ENCODE measurements at places on chromosomes 6 and 20.
A peak's percentile ranks its signal among the peaks of the same experiment; 100 is the strongest.

DNA sequence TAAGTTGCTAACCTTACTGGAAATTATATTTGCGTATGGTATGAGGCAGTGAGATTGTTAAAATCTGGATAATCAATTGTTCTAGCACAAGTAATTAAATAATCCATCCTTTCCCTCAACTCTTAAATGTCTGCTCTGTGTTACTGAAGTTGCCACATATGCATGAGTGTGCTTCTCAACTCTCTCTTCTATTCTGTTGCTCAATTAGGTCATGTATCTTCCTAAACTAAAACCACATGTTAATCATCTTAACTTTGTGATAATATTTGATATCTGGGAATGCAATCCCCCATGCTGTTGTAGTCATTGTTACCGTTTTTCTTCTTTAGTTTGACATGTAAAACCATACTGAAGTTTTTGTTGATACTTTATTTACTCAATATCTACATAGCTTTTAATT lies 63.5 kb upstream of the STMND1 start:
- DNase-seq: no peak

DNA sequence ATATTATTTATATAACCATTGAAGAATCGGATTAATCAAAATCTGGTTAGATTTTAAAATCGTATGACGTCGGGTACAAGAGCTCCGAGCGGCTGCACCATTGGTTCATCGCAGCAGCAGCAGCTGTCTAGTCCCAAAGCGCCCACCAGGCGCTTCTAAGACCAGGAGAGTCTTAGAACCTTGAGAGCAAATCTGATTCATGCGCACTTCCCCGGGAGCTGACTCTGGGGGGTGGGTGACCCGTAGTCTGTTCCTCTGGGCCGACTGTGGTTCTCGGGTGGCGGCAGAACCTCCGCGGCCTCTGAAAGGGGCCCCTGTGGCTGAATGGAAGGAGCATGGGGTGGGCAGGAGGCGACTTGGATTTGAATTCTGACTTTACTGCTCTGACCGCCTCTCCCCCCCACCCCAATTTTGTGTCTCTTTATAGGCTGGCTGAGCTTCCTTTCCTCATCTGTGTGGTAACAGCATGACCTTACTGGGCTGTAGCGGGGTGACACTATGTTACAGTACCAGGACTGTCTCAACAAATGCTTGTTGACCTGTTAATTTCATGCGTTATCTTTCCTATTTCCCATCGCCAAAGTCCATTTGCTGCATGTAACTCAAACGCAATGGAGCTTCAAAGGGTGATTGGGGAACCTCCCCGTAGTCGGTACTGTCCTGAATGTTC lies 119.7 kb downstream of the RTN4IP1 start:
- DNase-seq: peak; percentile 29

- DNase-seq: no peak
Measured at GRCh38 chr20:23358923-23359593, 2.9 kb upstream of the GZF1 start.

- peak; percentile 68 for DNase-seq
Measured at GRCh38 chr20:3753098-3753497, 14.5 kb downstream of the ADISSP start.

- DNase-seq: no peak
Measured at GRCh38 chr20:51480507-51481270, 61.8 kb downstream of the NFATC2 start.

GRCh38 chr20:49833483-49833882 lies 20.9 kb downstream of the SLC9A8 start:
- no peak for DNase-seq

DNA sequence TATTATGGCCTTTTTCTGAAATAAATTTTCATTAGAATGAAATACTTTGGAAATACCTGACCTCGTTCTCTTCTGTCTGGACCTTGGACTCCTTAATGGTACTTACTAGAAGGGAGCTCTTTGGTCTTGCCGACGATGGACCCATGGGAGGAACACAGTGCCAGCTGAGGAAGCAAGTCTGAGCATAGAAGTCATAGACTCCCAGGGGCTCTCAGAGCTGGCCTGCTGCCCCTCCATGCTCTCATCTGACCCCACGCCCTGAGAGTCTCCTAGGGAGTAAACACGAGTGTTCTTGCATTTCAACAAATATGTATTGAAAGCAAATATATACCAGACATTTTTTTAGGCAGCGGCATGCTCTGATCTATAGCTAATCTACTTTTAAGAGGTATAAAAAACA lies 87.8 kb downstream of the PLEKHG1 start:
- DNase-seq: no peak

DNA sequence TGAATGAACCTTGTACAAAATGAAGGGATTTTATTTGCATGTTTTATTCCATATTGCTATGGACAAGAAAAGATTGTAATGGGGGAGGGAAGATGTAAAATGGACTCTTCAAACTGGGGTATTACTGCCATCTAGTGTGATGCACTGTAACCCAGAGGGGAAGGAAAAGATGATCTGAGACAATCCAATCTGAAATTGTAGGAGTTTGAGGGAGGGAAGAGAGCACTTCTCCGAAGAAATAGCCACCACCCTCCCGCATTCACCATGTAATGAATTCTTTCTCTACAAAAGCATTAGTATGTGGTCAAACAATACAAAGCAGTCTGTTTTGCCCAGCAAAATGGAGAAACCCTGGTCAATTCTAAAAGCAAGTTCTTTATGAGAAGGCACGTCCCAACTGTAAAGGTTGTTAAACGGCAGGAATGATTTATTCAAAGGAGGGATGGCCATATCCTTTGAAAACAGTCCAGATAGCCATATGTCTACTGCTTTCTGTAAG lies 679.5 kb upstream of the NRSN1 start:
- DNase-seq: peak; percentile 46

- no peak for DNase-seq
Measured at GRCh38 chr6:168147205-168147738, 68.3 kb upstream of the FRMD1 start.

DNA sequence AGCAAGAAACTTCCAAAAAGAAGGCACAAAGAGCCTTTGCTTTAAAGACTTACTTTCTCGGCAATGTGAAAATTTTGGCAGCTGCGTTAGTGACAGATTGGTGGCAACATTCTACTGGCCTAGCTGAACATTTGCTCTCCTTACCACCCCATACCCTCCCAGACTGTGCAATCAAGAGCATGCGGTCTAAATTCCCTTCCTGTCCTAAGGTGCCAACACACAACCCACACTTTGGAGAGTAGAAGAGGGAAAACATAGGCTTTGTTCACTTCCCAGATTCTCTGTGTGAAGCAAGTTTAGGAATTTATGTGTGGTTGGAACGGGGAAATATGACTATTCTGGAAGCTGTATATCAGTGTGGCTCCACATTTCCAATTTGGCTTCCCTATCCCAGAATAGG lies 29.8 kb upstream of the NEDD9 start:
- DNase-seq: no peak

- DNase-seq: no peak
Measured at GRCh38 chr20:17648791-17649730, 33.0 kb downstream of the RRBP1 start.

GRCh38 chr6:126054258-126054702 lies 67.9 kb downstream of the TRMT11 start:
- DNase-seq: peak; percentile 37

GRCh38 chr20:41623625-41624375 lies 5.6 kb upstream of the CHD6 start:
- DNase-seq: no peak

DNA sequence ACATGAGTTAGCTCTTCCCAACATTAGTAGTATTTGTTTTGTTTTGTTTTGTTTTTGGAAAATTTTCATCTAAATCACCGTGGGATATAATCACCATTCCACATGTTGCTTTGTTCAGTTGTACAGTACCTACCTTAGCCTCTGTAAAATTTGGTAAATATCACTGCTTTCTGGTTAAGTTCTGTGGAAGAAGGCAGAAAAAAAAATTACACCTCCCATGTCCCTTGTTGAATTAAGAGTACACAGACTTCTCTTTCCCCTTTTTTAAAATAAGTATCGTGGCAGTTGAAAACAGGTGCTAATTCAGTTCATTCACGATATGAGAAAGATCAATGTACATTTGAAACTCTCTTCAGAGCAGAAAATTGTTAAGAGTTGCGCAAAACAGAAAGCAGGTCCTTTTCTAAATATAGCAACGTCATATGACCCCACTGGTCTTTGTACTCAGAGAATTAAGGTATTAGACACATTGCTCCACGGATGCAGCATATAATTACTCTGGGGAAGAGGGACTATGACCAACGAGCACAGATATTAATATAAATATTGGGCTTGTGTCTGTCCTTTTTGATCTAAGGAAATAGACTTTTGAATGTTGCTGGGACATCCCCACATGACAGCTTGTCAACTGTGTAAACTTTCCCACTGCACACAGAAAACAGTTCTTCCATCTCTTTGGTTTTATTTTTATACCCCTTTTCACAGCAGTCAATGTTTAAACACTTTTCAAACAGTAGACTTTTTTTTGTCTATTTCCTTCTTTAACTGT lies 58.6 kb upstream of the ZNF217 start:
- no peak for DNase-seq

DNA sequence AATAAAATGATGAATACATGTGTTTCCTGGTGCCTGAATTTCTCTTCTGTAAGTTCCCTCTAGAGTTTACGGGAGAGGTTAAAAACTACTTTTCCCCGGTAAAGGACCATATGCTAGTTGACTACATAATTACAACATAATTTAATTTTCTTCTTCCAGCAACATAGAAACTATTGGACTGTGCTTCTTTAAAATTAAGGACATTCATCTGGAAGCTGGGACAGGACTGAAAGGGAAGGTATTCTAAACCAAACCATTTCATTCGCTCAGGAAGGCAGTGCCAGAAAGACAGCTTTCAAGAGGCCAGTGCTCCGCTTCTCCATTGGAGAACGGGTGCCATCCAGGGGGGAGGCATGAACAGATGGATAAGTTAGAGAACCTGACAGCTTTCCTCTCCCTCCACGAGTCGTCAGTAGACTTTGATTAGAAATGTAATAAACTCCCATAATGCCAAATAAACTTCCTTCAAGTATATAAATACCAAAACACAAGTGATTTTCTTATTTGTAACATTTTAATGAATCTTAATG lies 458.0 kb upstream of the SOX4 start:
- DNase-seq: no peak

All from brain microvascular endothelial cell (primary cell).